Heart right ventricle (tissue), 16 donors: ENCODE measurements at places on chromosomes 12 and 14. TPM values are rescaled to one million over a fixed set of nuclear protein-coding genes. Genes with fewer than 3 reads are reported as not detected.

The STAT2 gene
- 39.4 TPM for total RNA-seq

The HCAR1 gene
- 0.22 TPM for total RNA-seq

The LALBA gene
- total RNA-seq: not detected

The SLC6A13 gene
- 2.9 TPM for total RNA-seq

The FGD4 gene
- total RNA-seq: 14.4 TPM

The KRT80 gene
- total RNA-seq: 0.79 TPM

The C12orf54 gene
- total RNA-seq: not detected

The MMP17 gene
- 0.85 TPM for total RNA-seq

The RNASE3 gene
- total RNA-seq: not detected
